Lower lobe of right lung (tissue), 2 donors: ENCODE measurements at places on chromosomes 5 and 9.
A peak's percentile ranks its signal among the peaks of the same experiment; 100 is the strongest.

DNA sequence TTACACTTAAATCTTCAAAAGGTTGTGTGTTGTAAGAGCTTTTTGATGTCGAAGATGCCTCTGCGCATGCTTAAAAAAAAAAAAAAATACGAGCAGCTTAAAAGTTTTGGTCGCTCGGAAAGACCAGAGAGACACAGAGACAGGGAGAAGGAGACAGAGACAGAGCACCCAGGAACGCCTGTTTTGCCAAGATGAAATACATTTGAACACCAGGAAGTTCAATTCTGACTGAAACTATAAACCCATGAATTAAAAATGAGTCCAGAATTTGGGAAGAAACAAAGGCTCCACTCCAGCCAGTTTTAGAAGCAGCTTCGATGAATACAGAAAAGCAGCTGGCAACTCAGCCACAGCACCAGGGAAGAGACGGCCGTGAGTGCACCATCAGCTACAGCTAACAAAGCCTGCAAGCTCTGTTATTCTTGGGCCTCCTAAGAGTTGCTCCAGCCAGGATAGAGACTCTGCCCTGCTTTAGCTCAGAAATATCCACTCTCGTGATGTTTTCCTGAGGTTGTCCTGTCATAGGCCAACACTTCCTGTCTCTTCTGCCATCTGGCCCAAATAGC is 2.5 kb upstream of the ZNF474 start:
- DNase-seq: no peak

DNA sequence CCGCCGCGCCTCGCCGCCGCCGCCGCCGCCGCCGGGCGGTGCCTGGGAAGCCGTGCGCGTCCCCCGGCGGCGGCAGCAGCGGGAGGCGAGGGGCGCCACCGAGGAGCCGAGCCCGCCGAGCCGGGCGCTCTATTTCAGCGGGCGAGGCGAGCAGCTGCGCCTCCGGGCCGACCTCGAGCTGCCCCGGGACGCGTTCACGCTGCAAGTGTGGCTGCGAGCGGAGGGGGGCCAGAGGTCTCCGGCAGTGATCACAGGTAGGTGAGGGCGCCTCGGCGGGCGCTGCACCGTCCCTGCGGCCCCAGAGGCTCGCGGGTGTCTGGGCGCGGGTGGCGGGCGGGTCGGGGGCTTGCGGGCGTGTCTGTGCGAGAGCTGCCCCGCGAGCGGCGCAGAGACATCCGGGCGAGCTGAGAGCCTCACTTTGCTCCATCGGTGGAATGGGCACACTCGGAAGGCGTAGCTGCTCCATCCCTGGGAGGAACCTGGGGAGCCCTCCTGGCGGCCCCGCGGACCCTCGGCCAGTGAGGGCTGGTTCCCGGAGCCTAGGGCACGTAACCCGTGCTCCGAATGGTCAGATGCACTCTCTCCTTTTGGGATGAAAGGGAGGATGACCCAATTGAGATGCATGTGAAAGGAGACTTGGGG is 864 bp downstream of the PAPPA start:
- DNase-seq: no peak

GRCh38 chr9:122197426-122197825 is 31.3 kb downstream of the LHX6 start:
- no peak for DNase-seq

DNA sequence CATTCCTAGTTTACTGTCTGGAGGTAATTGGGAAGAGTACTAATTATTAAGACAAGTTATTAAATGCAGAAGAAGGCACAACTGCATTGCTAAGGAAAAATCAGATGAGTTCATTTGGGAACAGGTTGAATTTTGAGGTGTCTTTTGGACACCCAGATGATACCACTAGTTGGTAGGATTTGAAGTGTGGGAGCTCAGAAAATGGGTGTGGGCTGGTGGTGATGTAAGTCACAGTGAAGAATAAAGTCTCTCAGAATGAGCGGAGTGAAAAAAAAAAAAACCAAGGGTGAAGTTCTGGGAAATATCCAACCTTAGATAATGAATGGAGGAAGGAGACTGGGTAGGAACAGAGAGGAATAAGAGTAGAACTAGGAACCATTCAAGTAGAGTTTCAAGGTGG is 35.6 kb upstream of the MYORG start:
- no peak for DNase-seq

DNA sequence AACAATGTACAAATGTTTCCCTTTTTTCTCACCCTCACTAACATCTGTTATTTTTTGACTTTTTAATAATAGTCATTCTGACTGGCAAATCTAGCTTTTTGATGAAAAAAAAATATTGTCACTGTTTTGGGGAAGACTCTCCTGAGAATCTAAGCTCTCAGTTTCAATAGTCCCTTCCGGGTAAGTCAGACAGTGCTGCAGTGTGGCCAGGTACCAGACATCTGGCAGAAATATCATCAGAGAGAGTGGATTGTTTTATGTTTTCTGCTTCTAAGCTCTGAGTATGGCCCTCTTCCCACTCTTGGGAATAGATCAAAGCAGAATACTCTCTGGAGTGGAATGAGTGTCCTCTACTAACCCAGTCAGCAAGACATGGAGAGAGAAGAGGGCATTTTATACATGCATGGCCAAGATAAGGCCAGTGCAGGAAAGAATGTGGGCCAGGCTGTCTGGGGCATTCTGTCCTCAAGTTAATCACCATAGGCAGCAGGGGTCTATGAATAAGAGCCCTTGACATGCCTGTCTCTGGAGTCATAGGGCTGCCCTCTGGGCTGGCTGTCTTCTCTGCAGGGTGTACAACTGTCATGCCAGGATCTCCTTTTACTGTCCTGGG is 38.5 kb upstream of the OR2S2 start:
- no peak for DNase-seq

- DNase-seq: no peak
These were observed 96.6 kb downstream of the RGS3 start for GRCh38 chr9:113559834-113560800.

- DNase-seq: no peak
These were observed 4.2 kb upstream of the NKX2-5 start for GRCh38 chr5:173239233-173239593.

DNA sequence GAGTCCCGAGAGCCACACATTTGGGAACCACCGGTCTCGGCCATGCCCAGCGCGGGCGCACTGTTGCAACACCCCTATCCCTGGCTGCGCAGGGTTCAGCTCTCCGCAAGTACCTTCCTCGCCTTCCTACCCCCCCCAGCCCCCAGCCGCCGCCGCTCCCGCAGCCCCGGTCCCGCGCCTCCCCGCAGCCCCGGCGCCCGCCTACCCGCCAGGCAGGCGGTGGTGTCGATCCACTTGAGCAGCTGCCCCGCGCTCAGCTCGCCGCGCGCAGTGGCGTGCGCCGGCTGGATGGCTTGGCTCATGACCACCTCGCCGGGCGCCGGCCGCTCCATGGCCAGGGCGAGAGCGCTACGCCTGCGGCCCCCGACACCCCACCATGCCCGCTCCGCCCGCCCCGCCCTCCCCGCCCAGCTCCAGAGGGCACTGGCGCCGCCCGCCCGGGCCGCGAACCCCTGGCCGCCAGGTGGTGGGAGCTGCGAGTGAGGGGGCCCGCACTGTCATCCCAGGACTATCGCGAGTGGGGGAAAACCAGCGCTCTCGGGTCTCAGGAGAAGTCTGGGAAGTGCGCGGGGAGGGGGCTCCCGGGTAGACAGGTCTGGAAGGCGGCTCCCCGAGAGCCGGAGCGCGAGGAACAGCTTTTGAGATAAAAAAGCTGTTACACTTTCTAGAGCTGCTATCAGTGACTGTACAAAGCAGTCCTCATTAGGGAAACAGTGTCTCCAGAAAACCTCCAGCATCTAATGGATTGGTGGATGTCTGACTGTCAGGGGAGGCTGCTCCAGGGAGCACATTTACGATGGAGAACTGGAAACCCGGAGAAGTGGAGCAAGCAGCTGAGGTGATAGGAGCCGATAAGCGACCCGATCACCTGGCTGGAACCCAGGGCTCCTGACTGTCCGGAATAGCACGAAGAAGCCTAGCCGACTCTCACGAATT is at the start of gene ACOT12:
TSS of gene ACOT12 (minus strand) at position 352 of the 936 bp plus-strand sequence. CDS start at position 332, 20 bp downstream.
- DNase-seq: peak; percentile 41

DNA sequence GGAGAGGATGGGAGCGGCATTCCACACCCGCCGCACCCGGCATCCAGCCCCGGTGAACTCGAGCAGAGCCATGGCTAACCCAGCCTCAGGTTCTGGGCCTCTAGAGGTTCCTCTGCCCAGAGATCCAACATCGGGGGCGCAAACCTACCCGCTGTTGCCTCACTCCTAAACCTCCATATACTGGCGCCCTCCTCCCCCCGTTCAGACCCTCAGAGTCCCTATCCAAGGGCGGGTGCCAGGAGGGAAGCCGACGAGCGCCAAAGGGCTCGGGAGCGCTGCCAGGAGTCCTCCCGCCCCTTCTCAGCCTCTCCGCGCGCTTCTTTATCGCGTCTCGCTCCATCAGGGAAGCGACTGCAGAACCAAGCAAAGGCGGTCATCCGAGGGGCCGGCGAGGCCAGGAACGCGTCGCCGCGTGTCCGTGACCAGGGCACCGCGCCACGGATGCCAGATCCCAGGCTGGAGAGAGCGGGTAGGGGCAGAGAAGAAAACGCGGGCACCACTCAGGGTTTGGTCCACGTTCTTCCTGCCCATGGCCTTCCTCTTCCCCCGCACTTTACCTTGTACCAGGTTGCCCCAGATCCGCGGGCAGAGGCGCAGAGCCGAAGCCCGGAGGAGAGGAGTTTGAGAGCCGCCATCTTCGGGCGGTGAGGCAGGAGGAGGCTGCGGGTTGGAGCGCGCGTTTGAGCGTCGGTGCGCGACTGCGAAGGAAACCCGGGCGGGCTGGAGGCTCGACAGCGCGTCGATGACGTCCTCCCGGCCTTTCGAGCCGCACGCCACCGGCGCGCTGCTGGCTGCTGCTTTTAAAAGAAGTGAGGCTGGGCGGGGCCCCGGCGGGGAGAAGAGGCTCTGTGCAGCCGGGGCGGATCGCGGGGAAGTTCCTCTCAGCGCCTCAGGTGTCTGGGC is at the start of gene OXCT1:
TSS of gene OXCT1 (minus strand) at position 702 of the 903 bp plus-strand sequence. CDS start at position 635, 67 bp downstream.
- peak; percentile 91 for DNase-seq

DNA sequence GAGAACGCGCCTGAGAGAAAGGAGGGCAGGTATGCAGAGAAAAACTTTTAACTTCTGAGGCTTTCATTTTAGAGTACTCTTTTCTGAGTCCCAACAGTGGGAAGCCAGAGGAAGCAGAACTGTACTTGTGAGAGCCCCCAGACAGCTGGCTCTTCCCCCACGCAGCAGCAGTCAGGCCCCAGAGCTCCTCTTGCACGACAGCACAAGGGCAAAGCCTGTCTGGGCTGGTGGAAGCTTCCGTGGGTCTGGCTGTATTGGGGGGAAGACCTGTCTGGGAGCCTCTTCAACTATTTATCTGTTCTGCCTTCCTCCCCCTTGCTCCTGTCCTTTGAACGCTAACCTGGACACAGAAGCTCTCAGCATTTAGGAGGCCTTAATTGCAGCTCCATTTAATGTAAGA is 68.2 kb downstream of the THBS4 start:
- DNase-seq: no peak
